Activated naive CD4-positive, alpha-beta T cell treated with anti-CD3 and anti-CD28 coated beads for 36 hours (primary cell): ENCODE measurements at places on chromosomes 16 and 17.

DNA sequence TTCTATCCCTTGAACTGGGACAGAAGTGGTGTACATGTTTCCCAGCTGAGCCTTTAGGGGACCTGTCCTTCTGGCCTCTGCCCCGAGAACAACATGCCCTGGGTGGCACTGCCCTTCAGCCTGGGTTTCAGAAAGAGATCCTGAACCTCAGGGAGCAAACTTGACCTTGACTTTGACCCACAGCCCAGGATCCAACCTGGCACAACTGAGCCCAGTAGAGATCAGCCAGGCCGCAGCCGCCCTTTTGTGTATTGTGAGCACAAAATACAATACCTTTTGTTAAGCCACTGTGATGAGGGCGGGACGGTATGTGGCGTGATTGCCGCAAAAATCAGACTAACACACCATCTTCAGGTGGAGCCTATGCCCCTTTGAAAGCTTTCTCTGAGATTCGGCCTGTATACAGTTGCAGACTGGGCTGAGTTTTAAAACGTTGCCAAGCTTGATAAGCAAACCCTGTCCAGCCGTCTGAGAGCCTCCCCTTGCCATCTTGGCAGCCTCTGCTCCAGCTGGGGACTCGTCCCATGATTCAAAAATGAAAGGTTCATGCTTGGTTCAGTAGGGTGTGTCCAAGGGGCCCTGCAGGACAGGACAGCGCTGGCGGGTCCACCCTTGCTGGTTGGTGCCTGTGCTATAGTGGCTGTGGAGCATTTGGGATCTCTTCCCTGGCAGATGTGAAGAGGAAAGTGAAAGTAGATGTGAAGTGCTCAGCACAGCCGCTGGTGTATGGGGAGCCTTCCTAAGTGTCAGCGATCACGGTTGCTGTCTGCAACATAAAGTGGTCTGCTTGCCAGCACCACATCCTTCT is 40.3 kb downstream of the FOXL1 start:
- no peak for DNase-seq

DNA sequence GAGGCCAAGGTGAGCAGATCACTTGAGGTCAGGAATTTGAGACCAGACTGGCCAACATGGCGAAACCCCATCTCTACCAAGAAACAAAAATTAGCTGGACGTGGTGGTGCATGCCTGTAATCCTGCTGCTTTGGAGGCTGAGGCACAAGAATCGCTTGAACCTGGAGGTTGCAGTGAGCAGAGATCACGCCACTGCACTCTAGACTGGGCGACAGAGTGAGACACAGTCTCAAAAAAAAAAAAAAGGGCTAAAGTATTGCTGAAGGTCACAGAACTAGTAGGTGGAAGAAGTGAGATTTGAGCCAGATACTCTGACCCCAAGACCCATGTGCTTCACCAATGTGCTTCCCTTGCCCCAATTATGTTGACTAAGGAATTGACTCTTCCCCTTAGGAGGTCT is 112.0 kb downstream of the NPIPB5 start:
- no peak for DNase-seq

DNA sequence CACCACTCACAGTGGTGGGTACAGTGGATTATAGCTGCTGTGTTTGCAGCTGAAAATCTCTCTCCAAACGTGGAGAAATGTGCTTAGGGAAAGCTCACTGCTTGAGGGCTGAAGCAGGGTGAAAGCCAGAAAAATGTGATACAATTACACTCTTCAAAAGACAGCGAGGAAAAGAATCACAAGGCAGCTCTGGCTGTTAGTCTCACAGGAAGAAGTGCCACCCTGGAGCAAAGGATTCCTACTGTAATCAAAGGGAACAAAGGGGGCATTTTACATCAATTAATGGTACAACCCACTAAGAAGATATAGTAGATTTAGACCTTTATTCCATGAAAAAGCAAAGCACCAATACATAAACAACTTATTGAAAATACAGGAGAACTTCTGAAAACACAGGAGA is 48.1 kb upstream of the IRX5 start:
- no peak for DNase-seq

- DNase-seq: no peak
Measured at GRCh38 chr17:610276-610675, 104.4 kb downstream of the VPS53 start.

GRCh38 chr16:81707411-81708265 is 71.5 kb upstream of the PLCG2 start:
- no peak for DNase-seq

DNA sequence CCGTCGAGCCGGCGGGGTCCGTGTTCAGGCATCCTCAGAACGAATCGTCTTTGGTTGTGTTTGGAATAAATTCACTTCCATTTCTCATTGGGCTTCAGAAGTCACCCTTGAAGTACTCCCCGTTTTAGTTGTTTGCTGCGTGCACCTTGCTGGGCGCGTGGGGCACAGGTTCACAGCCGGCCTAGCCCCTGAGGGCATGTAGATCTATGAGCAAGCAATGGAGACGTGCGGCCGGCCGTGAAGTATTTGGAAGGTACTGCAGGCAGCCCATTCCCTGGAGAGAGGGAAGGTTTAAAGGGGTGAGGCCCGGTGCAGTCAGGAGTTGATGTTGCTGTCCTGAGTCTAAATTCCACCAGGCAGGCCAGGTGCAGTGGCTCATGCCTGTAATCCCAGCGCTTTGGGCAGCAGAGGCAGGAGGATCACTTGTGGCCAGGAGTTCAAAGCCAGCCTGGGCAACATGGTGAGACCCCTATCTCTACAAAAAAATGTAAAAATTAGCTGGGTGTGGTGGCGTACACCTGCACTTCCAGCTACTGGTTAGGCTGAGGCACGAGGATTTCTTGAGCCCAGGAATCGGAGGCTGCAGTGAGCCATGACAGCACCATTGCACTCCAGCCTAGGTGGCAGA is 714 bp downstream of the ACSF3 start:
- peak; percentile 38 for DNase-seq

DNA sequence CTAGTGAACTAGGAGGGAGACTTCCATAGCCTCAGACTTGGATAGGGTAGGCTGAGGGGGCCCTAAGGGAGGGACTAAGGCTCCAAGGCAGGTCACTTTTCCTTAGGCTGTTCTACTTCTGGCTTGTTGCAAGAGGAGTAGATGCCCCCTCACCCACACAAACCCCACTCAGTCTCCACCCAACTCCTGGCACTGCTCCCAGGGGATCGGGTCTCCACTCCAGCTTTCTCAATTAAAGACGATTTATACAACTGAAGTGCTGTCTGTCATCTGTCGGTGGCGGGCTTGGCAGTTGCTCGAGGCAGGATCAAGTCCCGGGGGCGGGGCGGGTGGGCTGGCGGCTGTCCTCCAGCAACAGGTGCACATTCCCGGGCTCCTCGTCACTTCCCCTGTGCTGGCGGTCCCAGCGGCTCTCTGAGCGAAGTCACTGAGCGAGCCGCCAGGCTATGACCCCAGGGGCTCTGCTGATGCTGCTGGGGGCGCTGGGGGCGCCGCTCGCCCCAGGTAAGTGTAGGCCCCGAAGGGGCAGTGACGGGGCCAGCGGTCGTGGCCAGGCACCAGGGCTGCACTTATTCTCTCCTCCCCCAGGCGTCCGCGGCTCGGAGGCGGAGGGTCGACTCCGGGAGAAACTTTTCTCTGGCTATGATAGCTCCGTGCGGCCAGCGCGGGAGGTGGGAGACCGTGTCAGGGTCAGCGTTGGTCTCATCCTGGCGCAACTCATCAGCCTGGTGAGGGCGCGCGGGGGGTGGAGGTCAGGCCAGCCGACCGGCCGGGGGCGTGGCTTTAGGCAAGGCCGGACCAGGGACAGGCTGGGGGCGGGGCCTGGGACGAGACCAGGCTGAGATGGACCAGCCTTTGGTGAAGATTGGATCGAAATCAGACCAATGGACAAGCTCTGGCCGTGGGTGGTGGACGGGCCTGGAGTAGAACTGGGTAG is at the start of gene CHRNB1:
TSS of gene CHRNB1 (plus strand) at position 380 of the 937 bp plus-strand sequence. CDS start at position 447, 67 bp downstream.
- DNase-seq: peak; percentile 28

DNA sequence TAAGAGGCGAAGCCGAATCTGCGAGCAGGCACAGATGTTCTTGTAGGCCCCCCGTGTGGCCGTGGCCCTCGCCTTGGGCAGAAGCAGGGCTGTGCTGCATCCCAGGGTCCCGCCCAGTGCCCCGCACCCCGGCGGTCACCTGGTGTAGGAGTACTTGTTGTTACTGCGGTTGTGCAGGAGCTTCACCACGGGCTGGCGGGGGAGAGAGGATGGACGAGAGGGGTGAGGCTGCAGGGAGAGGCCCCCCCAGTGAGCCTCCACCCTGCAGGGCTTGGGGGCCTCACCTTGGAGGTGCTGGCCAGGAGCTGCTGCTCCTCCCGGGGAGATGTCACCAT is 11.4 kb downstream of the ASPHD1 start:
- no peak for DNase-seq

GRCh38 chr16:25566183-25566582 is 125.6 kb upstream of the HS3ST4 start:
- DNase-seq: no peak

DNA sequence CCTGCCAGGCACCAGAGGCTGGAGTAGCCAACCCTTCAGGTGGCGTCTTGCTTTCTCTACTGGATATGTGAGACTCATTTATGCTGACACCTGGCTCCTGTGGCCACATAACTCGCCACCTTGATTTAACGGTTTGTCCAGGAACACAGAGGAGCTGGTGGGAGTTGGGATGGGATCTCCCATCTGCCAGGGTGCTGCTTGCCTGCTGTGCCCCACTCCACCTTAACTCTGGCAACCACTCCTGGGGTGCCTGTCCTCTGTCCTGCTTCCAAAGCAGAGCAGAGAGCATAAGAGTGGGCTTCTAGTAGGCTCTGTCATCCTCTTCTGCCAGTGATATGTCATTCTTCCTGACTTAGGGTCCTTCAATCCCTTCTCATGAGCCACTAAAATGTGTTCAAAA is 63.4 kb upstream of the ZNF423 start:
- no peak for DNase-seq

DNA sequence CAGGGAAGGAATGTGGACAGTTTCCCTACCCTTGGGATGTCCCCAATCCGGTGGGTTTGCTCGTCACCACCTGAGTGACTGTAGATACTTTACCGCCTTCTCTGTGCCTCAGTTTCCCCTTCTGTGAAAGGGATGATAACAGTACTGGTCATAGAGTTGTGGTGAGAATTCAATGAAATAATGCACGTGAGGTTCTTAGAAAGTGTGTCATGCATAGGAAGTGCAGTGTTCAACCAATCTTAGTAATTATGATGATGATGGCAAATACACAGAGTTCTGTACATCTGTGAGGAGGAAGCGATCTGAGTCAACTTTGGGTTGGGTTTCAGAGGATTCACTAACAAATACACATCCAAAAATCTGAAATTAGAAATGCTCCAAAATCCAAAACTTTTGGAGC is 114.6 kb upstream of the HS3ST2 start:
- no peak for DNase-seq

DNA sequence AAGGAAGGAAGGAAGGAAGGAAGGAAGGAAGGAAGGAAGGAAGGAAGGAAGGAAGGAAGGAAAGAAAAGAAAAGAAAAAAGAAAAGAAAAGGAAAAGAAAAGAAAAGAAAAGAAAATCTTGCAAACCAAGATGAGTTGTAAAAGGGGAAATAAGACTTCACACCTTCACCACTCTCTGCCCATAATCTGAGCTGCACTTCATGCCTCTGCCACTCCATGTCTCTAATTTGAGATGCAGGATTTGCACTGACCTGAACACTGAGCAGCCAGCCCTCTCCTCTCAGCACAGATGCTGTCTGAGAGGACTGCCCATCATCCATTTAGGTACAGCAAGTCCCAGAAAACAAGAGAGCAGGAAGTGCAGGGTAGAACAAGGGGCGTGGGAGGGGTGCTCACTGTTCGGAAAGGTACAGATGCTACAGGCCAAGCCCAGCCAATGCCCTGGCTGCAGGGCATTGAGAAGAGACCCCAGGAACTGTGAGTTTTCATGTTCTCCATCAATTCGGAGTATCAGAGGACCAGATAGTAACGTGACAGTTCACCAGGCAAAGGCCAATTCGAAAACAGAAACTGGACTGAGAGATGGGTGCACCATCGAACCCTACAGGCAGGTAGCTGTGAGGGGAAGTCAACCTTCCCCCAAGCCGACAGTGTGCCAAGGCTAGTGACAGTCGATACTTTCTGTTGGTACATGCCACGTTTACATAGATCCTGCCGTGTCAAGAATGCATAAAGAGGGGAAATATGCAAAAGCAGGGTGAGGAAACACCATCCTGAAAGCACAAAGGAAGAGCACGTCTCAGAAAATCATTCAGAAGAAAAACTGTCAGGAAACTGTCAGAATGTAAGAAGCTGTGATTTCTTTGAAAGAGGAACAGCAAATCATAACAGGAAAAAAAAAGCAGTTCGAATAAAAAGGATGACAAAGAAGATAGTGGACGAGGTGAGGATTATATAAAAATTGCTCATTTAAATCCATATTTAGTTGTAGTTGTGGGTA is 142.0 kb upstream of the RCVRN start:
- no peak for DNase-seq

DNA sequence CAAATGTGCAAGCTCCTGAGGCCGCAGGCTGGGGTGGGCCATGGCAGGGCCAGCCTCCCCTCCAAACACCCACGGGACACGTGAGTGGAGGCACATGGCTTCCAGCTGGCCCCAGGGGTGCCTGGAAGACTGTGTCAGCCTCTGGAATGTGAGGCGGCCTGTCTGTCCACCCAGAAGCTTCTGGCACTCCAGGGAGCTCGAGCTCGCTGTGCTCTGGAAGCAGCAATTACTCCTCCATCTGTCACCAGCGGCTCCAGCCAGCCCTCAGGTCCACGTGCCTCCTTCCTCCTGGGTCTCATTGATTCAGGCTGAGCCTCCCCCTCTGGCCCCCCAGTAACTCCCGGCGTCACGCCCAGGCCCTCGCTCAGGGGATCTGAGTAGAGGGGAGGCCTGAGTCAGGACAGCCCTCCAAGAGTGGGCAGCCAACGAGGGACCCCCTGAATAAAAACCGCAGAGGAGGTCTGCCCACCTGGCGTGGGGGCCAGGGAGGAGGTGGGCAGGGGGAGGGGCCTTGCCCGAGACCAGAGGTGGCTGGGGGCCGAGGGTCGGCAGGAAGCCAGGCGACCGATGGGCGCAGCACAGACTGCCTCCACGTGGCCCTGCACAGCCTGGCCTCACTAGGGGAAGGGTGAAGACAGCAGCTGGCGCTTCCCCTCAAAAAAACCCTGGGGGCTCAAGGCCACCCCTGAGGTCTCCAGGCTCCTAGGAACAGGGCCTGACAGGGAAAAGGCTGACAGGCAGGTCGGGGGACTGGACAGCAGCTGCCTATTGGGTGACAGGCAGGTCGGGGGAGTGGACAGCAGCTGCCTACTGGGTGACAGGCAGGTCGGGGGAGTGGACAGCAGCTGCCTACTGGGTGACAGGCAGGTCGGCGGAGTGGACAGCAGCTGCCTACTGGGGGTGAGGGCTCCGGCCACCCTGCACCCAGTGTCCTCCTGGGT is 11.9 kb downstream of the PIEZO1 start:
- no peak for DNase-seq

DNA sequence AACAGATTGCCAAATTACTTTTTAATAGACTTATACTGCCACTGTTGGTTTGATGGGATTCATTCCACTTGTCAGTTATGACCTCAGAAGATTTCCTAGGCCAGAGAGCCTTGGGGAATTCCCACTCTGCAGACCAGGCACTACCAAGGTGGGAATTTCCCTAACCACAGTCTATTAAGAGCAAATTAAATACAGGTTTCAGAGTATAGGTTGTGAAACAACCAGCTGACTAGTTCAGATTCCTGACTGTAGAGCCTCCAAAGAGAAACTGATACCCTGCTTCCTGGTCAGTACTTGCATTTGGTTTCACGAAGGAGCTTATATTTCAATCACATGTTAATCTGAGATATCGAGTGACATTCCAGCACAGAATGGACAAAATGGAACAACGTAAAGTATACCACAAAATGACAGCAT is 186.5 kb downstream of the STX8 start:
- DNase-seq: peak; percentile 9
